ENCODE measurements at places on chromosomes 13 and 19.

DNA sequence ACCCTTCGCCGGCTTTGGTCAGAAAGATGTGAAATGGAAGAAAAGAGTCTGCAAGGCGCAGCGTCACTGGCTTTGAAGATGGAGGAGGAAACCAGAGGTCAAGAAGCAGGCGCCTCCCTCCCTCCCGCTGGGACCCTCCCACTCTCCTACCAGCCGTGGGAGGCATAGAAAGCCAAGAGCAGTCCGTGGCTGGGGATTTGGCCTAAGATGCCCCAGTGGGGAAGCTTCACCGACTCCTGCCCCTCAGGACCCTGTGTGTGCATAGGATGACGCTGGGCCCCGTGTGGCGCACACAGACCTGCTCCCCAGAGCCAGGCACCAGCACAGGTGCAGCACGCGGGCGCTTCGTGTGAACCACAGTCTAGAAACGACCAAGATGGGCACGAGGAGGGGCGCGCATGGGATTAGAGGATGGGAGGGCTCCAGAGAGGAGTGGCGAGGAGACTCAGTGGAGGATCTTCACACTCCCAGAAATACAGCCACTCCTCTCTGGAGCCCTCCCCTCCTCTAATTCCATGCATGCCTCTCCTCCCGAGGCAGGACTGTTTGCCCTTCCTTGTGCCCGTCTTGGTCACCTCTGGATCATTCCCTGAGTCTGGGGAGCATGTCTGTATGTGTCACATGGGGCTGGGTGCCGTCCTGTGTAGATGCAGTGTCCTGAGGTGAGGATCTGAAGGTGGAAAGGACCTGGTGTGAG is 194.3 kb downstream of the TEX29 start:
- DNase-seq: no peak

- DNase-seq: no peak
Observed at GRCh38 chr13:48726711-48727110, 73.0 kb downstream of the CYSLTR2 start.

- DNase-seq: no peak
Observed at GRCh38 chr13:96381681-96382080, 291.8 kb downstream of the HS6ST3 start.

GRCh38 chr19:8648240-8648639 is 17.8 kb downstream of the NFILZ start:
- DNase-seq: no peak

DNA sequence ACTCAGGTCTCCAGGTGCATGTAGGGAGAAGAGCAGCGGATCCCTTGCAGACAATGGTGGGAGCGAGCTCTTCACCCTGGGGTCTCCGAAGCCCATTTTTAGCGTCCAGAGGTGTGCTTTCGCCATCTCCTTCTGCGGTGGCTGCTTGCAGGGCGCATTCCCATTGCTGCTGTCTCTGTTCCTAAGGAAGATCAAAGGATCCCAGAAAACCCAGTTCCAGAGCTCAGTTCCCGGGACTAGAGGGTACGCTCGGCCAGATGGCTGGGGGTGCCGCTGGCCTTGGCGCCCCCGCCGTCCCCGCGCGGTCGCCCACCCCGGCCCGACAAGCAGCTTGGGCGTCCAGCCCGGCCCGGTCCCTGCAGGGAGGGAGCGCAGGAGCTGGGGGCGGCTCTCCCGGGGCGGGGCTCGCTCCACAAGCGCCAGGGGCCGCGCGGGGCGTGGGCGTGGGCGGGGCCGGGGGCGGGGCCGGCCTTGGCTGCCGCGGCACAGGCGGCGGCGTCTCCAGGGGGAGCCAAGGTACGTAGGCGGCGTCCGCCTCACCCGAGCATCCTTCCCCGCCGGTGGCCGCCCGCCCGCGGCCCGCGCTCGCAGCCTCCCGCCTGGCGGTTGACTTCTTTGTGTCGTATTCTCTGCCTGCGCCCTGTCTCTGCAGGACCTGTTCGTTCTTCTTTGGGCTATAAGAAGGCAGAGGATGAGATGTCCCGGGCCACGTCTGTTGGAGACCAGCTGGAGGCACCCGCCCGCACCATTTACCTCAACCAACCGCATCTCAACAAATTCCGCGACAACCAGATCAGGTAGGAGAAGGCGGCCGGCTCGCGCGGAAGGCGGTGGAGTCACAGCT is 96.8 kb downstream of the ATP8A2 start:
- no peak for DNase-seq

- no peak for DNase-seq
Observed at GRCh38 chr13:108269601-108270328, at the start of gene TNFSF13B. Gene TNFSF13B (plus strand): TSS chr13:108269718. CDS start chr13:108269896, 178 bp downstream.

DNA sequence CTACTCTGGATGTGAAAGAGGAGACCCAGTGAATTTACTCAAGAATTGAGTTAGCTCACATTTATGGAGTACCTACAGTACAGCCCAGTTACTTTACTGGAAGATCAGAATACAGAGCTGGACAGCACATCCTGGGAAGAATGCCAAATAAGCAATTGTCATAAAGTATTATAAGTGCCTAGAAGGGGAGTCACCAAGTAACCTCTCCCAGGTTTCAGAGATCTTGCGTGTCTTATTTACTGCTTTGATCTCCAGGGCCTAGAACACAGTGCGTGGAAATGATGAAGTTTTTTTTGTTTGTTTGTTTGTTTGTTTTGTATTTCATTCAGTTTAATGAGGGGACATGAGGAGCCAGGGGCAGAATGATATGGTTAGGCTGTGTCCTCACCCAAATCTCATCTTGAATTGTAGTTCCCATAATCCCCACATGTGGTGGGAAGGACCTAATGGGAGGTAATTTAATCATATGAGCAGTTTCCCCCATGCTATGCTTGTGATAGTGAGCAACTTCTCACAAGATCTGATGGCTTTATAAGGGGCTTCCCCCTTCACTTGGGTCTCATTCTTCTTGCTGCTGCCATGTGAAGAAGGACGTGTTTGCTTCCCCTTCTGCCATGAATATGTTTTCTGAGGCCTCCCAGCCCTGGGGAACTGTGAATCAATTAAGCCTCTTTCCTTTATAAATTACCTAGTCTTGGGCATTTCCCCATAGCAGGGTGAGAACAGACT is 5.2 kb downstream of the GARRE1 start:
- no peak for DNase-seq

- no peak for DNase-seq
Observed at GRCh38 chr13:51688937-51689662, 104.8 kb downstream of the WDFY2 start.

DNA sequence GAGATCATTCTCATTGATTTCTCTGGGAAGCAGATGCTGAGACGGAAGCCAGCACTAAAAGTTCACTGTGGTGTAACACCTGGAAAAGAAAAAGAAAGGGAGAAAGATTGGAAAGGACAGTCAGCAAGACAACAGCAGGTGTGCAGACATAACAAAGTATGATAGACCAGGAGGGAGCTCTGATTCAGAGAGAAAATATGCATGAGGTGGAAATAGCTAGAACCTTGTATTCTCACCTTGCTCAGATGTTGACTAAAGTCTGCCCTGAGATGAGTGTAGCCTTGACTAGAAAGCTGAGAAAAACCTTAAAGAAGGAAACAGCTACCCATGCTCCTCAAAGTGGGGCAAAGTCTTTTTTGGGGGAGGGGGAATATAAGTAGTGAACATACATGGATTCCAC is 1711.8 kb downstream of the EFNB2 start:
- no peak for DNase-seq

- no peak for DNase-seq
Observed at GRCh38 chr19:19224852-19225494, 13.2 kb downstream of the NCAN start.

DNA sequence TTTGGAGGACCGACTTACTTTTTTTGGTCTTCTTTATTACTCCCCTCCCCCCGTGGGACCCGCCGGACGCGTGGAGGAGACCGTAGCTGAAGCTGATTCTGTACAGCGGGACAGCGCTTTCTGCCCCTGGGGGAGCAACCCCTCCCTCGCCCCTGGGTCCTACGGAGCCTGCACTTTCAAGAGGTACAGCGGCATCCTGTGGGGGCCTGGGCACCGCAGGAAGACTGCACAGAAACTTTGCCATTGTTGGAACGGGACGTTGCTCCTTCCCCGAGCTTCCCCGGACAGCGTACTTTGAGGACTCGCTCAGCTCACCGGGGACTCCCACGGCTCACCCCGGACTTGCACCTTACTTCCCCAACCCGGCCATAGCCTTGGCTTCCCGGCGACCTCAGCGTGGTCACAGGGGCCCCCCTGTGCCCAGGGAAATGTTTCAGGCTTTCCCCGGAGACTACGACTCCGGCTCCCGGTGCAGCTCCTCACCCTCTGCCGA is 409 bp downstream of the FOSB start:
- no peak for DNase-seq

GRCh38 chr19:43606569-43607229 is 5.2 kb upstream of the SRRM5 start:
- DNase-seq: no peak

- no peak for DNase-seq
Observed at GRCh38 chr19:45251452-45252354, 632 bp downstream of the MARK4 start.

DNA sequence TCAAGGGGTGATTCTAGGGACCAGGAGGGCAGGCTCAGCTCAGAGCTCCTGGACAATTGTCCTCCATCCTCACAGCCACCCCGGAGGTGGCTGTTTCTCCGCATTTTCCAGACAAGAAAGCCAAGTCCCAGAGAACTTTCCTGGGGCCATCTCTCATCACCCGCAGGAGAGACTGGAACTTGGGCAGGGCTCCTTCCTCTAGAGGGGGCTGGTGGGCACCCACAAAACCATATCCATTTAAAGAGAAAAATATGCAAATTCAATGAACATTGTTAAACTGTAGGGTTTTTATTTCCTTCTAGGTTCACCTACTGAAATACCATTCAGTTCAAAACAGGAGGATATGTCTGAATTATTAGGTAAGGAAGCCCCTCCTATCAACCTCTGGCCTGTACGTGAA is 16.6 kb downstream of the SPACA7 start:
- no peak for DNase-seq

- DNase-seq: no peak
Observed at GRCh38 chr13:46386392-46387063, 524 bp downstream of the RUBCNL start.

GRCh38 chr13:32035716-32036115 is 4.1 kb downstream of the FRY start:
- DNase-seq: no peak

DNA sequence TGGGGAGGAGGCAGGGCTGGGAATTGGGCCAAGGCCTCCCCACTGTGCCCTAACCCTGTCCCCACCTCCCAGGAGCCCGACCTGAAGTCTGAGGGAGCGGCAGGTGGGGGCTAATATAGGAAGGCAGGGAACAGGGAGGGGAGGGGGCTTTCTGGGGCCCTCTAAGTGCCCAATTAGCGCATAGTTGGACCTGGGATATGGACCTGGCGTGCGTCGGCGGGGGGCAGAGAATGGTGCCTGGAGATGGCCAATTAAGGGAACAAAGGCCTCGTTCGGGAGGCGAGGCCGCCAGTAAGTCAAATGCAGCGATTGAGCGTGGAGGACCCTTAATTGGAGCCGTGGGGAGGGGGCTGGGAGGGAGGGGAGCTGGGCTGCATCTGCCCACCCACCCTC is at the start of gene C19orf85:
Gene C19orf85 (minus strand): TSS at position 90 of the 393 bp plus-strand sequence. CDS start 197 bp downstream, outside the sequence.
- DNase-seq: no peak

- no peak for DNase-seq
Observed at GRCh38 chr13:93660391-93661063, 433.9 kb downstream of the GPC6 start.

DNA sequence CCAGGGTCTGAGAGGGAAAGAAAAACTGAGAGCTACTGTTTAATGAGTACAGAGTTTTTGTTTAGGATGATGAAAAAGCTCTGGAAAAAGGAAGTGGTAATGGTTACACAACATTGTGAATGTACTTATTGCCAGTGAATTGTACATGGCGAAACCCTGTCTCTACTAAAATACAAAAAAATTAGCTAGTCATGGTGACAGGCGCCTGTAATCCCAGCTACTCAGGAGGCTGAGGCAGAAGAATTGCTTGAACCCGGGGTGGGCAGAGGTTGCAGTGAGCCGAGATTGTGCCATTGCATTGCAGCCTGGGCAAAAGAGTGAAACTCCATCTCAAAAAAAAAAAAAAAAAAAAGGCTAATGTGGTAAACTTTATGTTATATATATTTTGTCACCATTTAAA is 96.3 kb downstream of the VWA8 start:
- no peak for DNase-seq

GRCh38 chr19:49552749-49553148 is 24.9 kb downstream of the RCN3 start:
- DNase-seq: no peak

- no peak for DNase-seq
Observed at GRCh38 chr13:62388515-62388914, 972.9 kb upstream of the PCDH20 start.

GRCh38 chr13:81565849-81566248 is 1224.9 kb upstream of the SPRY2 start:
- DNase-seq: no peak

DNA sequence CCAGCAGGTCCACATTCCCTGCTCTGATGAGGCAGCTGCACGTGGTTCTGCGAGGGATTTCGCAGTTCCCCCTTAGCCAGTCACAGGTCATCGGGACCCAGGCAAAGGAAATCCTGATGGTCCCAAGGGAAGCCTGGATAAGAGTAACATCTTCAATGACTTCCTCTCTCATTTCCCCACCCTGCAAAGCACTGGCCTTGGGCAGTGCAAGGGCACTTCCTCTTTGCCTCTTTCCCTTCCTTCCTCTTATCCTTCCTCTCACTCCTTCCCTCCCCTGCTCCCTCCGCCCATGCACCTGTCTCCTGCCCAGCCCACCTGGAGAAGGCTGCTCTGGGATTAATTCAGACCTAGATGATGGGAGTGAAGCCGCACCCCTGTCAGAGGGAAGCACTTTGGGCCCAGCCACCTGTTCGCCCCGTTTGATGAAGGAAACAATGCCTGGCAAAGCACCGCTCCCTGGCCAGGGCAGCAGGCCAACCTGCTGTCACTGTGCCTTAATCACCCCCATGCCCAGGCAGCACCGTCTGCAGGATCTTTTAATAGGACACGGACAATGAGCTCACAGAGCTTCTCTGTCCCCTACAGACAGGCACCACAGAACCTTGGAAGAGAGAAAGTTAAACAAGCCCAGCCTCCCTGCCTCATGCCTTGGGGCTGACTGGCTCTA is 113.5 kb upstream of the PABPC3 start:
- no peak for DNase-seq

DNA sequence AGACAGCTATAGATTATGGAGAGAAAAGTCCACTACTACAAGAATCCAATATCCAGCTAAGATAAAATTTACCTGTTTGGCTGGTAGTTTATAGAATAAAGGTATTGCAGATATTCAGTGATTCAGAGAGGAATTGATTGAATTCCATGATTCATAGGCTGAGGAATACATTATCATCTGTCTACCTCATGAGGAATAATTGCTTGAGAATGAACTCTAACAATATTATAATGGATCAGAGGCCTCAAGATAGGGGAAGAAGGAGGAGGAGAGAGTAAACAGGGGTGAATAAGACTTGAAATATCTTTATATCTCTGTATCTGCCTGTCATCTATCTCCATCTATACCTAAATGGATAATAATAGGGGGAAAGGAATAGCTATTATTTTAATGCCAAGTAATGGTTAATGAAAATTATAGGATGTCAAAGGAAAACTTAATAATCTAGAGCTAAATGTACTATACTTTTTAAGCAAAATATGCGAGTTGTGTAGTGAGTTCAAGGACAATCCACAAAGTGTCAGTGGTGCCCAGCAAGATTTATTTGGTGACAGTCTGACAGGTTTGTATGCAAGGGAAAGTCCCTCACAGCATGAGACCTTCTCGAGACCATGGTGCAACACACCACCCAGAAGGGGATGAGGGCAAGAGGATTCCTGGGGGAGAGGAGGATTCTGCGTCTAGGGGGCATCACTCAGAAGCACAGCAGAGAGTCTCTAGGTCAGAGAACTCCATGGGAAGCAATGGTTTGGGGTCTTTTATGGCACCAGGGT is 224.5 kb downstream of the GPC5 start:
- no peak for DNase-seq

- no peak for DNase-seq
Observed at GRCh38 chr13:83536941-83537340, 345.3 kb downstream of the SLITRK1 start.

All from vagina (tissue), 2 donors.